NCI-H1930 (cell line): ENCODE measurements at places on chromosomes 7 and 10.

DNA sequence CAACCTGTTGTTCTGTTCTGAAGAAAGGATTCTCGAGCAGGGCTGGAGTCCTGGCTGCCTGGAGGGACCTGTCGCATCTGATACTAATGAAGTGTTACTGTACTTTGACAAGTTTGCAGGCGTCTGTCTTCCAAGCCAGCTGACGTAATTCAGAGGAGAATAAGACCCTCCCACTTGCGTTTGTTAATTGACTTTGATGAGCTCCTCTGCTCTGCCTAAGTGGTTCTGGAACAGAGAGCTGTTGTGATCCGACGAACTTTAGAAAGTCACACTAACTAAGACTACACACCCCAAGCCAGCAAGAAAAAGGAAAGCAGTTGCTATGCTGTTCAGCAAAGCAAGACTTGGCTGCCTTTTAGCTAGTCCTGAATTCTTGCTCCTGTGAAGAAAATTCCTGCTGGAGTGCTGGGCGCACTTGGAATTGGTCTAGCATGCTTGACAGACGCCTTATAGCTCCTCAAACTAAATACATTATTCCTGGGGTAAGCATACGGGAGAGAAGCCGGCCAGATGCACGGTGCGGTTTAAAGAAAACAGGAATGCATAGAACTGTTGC is 200.3 kb downstream of the CACNB2 start:
- no peak for DNase-seq

DNA sequence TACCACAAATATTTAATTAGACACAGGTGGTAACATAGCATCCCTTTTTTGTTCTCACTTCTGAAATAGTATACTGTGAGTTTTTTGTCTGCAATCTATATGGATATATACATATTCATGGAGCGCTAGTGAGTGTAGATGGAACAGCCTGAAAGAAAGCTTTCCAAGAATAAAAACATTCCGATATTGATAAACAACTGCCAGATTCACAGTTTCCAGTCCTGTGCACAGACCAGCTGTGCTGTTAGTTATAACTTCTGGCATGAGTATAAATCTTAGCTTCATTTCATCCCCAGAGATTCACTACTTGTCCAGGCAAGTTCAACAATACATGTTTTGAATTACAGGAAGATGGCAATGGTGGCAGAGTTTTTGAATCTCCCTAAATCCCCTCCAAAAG is 467.1 kb upstream of the STEAP1 start:
- DNase-seq = peak; percentile 4

GRCh38 chr10:52539463-52539862 is 225.4 kb downstream of the DKK1 start:
- no peak for DNase-seq

- no peak for DNase-seq
These were observed 1.5 kb downstream of the AKR1C3 start for GRCh38 chr10:5095687-5096086.

DNA sequence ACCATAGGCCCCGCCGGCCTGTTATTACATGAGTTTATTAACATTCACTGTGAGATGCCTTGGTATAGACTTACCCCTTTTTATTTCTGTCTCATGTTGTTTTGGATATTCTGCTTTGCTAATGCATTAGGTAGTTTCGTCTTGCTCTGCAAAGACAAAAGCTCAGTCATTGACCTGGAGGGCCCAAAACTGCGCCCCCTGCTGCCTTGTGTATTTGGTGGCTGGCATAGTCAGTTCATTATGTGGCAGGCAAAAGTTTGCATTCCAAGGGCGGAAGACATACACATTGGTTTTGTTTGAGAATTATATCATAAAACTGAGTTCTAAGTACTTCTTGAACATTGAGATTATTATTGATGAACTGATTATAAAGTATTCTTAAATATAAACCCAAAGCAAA is 372.5 kb downstream of the SDK1 start:
- no peak for DNase-seq

- no peak for DNase-seq
These were observed 46.9 kb downstream of the AP3M1 start for GRCh38 chr10:74103560-74104258.

DNA sequence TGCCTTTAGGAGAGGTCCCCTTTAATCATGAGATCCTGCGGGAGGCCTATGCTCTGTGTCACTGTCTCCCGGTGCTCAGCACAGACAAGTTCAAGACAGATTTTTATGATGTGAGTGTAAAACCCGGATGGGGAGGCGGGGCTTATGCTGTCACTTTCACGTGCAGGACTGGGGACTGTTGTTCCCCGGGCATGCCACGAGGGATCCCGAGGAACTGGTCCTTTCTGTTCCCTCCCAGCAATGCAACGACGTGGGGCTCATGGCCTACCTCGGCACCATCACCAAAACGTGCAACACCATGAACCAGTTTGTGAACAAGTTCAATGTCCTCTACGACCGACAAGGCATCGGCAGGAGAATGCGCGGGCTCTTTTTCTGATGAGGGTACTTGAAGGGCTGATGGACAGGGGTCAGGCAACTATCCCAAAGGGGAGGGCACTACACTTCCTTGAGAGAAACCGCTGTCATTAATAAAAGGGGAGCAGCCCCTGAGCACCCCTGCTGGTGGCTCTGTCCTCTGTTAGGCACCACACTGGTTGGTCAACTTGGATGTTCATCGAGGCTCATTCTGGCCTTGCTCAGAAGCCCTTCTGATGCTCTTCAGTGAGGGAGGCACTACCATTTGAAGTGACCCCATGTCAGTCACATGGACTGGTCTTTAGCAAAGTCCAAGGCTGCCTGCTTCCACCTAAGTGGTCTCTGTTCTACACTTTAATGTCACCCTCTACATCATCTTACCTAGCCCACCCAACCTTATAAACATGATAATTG is 2.8 kb downstream of the COPS6 start:
- no peak for DNase-seq

DNA sequence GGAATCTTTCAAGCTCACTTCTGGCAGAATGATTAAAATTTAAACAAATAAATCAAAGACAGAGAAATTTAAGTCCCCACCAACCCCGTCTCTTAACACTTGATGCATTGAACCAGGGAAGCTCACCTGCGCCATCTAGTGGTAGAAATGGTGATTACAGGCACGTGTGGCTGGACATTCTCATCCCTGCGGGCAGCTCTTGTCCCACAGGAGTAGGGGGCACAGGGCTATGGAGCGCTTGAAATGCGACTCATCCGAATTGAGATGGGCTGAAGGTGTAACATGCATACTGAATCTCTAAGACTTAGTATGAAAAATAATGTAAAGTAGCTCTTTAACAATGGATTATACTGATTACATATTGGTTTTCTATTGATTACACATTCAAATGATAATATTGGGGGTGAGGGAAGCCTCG is 24.8 kb upstream of the SLIT1 start:
- DNase-seq = peak; percentile 13

DNA sequence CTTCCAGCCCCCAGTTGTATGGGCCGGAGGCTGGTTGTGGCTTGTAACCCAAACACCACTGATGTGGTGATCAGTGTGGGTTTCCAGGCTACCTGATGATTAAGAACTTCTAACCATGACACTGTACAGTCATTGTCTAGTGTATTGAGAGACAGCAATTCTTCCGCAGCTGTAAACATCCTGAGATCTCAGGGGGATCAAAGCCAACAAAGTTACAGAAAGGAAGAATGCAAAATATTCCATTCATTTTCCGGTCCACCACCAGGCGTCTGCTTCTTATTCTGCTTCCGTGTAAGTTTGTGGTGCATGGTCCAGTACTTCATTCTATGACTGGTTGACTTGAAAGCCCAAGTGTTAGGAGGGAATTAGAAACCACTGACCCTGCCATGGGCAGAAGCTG is 10.3 kb upstream of the GLI3 start:
- no peak for DNase-seq

- no peak for DNase-seq
These were observed 37.0 kb upstream of the MINDY3 start for GRCh38 chr10:15897287-15897686.

GRCh38 chr7:118300177-118300576 is 75.7 kb downstream of the ANKRD7 start:
- DNase-seq = no peak

DNA sequence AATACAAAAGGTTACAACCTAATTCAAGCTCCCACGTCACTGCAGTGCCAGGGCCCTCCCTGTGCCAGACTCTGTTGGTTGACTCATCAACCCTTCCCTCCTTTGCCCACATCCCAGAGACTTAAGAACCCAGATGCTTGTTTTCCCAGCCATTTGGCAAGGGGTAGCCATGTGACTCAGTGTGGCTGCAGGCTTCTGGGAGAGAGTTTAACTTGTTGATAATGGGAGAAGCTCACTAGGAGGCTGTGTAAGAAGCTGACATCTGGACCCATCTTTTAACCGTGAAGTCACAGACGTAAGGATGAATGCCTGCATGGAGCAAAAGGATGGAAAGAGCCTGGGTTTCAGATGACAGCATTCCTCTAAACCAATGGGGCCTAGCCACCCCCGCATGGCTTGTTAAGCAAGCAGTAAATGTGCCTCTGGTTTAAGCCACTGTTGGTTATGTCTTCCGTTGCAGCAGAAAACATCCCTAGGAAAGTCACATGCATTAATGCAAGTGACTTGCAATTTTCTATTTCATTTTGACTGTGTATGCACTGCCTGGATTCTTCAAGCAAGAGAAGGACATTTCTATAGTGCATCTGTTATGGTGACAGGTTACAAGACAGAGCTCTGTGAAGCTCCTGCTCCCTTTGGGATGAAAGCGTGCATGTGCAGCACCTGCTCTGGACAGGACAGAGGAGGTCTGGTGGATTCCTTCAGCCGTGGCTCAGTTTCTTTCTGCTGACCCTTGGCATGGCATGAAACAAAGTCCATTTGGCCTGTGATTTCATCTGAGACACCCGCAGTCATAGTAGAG is 57.5 kb upstream of the CREB5 start:
- no peak for DNase-seq

GRCh38 chr7:77940647-77941046 is 142.1 kb downstream of the PHTF2 start:
- peak; percentile 15 for DNase-seq

GRCh38 chr10:52673468-52673867 is 99.1 kb downstream of the MBL2 start:
- DNase-seq = no peak

DNA sequence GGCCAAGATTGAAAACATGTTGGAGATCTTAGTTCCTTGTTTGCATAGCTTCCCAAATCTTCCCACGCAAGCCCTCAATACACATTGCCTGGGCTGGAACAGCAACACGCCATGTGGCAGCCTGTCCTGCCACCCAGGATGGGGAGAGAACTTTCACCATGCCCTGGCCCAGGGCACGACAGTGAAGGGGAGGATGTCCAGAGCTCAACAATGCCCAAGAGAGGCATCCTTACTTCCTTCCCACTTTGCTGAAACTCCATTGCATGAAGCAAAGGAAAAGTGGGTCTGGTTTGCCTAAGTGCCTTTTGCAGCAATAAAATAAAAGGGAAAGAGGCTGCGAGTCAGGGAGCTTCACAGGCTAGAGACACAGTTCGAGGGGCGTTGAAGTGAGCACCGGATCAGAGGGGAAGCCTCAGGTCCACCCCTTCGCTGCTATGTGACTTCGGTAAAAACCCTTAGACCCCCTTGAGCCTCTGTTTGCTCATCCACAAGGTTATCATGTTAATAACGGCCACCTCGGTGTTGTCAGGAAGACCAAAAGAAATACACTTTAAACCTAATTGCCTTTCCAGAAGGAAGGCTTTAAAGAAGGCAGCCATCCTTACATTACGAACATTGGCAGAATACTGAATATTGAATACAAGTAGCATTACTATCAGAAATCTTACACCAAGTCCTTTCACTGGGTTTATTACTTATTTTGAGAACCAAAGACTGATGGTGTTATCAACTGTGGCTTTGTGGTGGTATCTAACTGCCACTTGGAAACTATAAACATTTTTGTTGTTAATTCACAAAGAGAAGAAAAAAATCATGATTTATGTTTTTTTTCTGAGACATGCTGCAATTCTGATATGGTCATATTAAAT is 133.3 kb downstream of the ICA1 start:
- DNase-seq = no peak

DNA sequence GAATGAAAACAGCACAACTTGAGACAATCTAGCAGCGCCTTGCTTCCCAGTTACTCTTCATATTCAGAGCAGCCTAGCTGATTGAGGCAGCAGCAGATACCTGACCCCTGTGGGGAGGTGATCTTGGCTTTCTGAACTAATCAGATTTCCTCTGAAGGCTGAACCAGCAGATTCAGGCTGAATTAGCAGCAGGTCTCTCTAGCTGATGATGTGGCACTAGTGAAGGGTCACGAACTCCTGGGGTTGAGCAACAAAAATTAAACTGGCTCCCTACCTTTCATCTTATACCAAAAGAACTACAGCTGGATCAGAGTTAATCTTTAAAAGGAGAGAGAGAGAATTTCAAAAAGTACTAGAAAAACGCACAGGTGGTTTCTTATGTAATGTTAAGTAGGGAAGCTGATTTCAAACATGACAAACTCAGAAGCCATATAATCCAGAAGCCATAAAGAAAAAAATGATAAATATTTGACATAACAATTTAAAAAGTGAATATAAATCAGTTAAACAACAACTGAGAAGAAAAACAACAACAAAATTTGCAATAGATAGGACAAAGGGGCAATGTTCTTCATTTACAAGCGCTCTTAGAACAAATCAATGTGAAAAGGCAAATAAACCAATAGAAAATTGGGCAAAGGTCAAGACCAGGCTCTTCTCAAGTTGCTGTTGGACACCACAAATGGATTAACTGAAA is 13.5 kb downstream of the SLC25A13 start:
- DNase-seq = no peak

DNA sequence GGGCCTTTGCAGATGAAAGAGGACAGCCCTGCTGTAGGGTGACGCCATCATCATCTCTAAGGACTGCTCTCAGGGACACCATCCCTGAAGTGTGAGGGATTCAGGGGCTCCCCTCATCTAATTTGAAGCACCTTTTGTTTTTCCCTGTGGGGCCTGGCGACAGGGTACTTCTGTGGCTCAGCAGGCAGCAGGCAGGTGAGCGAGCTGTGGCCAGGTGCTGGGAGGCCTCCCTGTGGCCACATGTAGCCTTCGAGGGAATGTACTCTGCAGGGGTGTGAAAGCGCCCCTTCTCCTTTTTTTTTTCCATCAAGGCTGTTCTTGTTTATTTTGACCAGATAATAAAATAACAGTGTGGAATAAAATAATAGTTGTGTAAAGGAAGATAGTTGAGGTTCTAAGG is 118.2 kb upstream of the DPP6 start:
- DNase-seq = no peak

DNA sequence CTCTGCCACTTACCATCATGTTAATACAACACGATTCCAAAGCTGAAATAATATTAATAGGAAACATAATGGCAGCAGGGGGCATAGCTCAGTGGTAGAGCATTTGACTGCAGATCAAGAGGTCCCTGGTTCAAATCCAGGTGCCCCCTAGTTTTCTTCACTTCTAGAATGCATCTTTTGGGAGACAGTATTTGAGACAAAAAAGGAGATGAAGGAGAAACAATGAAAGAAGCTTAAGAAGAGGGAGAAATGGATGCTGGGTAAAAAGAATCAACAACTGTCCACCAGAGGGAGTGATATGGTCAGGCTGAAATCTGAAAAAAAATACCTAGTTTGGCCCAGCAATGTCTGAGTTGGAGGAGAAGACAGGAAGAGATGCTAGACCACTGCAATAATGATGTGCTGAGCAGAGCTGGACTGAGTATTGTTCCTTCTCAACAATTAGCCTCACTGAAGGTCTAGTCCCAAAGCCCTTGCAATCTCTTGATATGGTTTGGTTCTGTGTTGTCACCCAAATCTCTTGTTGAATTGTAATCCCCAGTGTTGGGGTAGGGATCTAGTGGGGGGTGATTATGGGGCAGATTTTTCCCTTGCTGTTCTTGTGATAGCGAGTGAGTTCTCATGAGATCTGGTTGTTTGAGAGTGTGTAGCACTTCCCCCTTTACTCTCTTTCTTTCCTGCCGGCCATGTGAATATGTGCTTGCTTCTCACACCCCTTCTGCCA is 48.3 kb downstream of the ZNF783 start:
- DNase-seq = no peak

- no peak for DNase-seq
These were observed 88.3 kb downstream of the ARMH3 start for GRCh38 chr10:101967713-101968112.
